ENCODE measurements at places on chromosomes 6 and 20.

- no peak overlapping the region for H3K27ac ChIP-seq
- DNase-seq, result no peak
- H3K36me3 ChIP-seq, result no peaks in the 10 kb centered on the region
- no peak overlapping the region for H3K4me3 ChIP-seq
These were observed 68.0 kb upstream of the HIVEP1 start for GRCh38 chr6:11944111-11944510.

GRCh38 chr20:55701467-55701866 is 303.9 kb downstream of the CBLN4 start:
- no peak overlapping the region for H3K27ac ChIP-seq
- H3K27me3 ChIP-seq, result no peaks in the 10 kb centered on the region
- H3K4me3 ChIP-seq, result no peak overlapping the region
- no peaks in the 10 kb centered on the region for H3K36me3 ChIP-seq
- H3K4me1 ChIP-seq, result no peaks in the 10 kb centered on the region

- H3K4me3 ChIP-seq, result peak overlapping the region; percentile 2
- no peaks in the 10 kb centered on the region for H3K36me3 ChIP-seq
- H3K27me3 ChIP-seq, result no peaks in the 10 kb centered on the region
- H3K27ac ChIP-seq, result peak overlapping the region; percentile 57
- peaks cover 11% of the 10 kb centered on the region for H3K4me1 ChIP-seq
- no peak for DNase-seq
These were observed 649.7 kb upstream of the GJE1 start for GRCh38 chr6:141482796-141483597.

DNA sequence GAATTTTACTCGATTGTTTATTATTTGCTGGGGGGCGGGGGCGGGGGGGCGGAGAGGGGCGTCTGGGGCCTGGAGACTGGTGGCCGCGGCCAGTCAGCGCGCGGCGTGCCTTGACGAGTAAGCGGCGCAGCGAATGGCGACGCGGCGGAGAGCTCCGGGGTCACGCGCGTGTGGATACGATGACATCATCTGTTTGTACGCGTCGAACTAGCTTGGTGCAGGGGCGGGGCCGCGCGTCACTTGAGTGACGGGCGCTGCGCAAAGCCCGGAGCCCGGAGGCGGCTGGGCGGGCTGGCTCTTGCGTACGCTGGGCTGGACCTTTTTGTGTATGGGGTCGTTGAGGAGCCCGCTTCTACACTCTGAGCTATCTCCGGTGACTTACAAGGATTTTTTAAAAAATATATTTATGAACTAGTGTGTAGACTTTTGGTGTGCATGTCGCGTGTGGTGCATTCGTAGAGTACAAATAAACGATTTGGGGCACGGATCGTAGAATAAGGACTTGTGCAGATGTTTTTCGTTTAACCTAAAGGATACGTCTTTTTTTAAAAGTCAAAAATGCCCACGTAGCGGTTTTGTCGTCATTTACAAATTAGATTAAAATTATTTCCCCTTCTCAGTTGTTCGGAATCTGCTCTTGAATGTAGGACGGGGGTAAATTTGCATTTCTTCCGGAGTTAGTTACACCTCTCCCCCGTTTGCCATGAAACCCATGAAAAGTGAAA is 2.2 kb upstream of the FOXO3 start:
- peaks cover 14% of the 10 kb centered on the region for H3K4me1 ChIP-seq
- DNase-seq, result peak; percentile 99
- peak overlapping the region; percentile 92 for H3K4me3 ChIP-seq
- no peaks in the 10 kb centered on the region for H3K36me3 ChIP-seq
- peak overlapping the region; percentile 100 for H3K27ac ChIP-seq

GRCh38 chr6:160348223-160349019 is at the start of gene SLC22A3:
SLC22A3 (plus strand) TSS chr6:160348378; CDS start chr6:160348420, 42 bp downstream.
- no peaks in the 10 kb centered on the region for H3K36me3 ChIP-seq
- no peaks in the 10 kb centered on the region for H3K27me3 ChIP-seq
- peak; percentile 51 for DNase-seq
- peak within 1 kb of the TSS; percentile 25 for H3K4me3 ChIP-seq
